ENCODE measurements at places on chromosomes 16 and 17.

DNA sequence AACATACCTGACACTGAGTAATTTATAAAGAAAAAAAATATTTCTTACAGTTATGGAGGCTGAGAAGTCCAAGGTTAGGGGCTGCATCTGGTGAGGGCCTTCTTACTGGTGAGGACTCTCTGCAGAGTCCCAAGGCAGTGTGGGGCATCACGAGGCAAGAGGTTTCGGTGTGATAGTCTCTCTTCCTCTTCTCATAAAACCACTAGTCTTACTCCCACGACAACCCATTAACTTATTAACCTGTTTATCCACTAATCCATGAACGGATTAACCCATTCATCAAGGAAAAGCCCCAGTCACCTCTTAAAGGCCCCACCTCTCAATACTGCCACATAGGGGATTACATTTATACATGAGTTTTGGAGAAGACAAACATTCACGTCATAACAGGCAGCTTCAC, 20.1 kb downstream of the CIITA start:
- DNase-seq, result no peak

DNA sequence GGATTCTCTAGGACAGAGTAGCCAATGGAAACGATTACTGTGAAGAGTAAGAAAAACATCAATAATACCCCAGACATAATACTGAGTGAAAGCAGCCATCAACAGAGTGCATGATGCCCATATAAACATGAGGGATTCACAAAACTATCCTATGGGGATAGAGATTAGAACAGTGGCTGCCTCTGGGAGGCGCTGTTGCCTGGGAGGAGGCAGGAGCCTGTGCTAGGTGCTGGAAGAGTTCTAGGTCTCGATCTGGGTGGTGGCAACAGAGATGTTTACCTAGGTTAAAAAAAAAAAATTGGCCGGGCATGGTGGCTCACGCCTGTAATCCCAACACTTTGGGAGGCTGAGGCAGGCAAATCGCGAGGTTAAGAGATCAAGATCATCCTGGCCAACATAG, 7.9 kb downstream of the FA2H start:
- no peak for DNase-seq

DNA sequence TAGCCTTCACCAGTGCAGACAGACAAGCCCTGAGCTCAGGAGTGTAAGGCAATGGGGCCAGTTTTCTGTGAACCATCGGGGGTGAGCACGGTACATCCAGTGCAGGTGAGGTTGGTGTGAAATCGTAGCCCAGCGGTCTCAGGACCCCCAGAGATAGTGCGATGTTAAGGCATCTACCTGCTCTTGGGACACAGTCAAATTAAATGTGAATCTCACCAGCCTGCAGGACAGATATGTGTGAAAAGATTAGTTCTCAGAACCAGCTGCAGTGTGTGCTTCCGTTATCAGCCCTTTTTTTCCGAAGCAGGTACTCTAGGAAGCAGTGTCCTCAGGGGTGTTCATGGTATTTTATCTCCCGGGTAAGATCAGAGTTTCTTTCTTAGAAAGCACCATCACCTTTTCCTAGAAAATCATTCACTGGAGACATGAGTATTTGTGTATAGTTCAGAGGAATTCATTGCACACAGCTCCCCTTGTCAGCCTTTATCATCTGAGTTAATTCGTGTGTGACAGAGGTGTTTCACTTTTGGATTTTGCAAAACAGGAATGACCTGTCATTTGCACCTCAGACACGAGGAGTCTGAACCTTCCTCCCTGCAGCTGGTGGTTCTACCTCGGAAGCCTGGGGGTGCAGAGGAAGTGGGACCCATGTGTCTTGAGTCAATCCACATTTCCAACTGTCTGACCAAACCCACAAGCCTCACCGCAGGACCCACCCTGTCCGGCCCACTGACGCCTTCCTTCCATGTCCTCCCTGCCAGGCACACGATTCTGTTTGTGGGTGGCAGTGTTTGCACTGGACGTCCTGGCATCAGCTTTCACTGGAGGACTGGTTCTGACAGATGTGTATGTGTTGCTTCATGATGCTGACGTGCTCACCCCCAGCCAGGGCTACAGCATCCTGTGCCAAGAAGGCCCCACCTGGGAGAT, 107.8 kb downstream of the CLEC16A start:
- DNase-seq, result no peak

GRCh38 chr17:3679531-3680126, 11.0 kb downstream of the EMC6 start:
- no peak for DNase-seq

- DNase-seq, result no peak
These were observed 24.3 kb upstream of the GPRC5B start for GRCh38 chr16:19908921-19909320.

GRCh38 chr17:9451934-9452333, 123.7 kb downstream of the STX8 start:
- DNase-seq, result no peak

DNA sequence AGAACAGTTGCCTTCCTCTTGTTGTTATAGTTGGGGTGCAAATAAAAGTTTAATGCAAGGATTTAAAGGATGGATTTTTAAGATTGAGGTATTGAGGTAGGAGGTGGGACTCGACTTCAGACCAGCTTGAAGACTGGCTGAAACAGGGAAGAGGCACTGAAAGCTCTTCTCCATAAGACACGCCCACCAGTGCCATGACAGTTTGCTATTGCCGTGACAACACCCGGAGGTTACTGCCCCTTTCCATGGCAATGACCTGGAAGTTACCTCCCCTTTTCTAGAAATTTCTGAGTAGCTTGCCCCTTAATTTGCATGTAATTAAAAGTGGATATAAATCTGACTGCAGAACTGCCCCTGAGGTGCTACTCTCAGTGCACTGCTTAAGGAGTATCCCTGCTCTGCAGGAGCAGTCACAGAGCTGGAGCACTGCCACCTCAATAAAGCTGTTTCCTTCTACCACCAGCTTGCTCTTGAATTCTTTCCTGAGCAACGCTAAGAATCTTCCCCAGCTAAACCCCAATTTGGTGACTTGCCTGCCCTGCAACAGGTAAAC, 122.6 kb downstream of the SHISA6 start:
- DNase-seq, result no peak

- DNase-seq, result peak; percentile 53
These were observed 70.8 kb downstream of the ABR start for GRCh38 chr17:1108765-1109605.

- DNase-seq, result peak; percentile 76
These were observed 194.0 kb upstream of the CIBAR2 start for GRCh38 chr16:85306071-85306792.

- no peak for DNase-seq
These were observed 45.4 kb upstream of the EMP2 start for GRCh38 chr16:10625595-10626357.

DNA sequence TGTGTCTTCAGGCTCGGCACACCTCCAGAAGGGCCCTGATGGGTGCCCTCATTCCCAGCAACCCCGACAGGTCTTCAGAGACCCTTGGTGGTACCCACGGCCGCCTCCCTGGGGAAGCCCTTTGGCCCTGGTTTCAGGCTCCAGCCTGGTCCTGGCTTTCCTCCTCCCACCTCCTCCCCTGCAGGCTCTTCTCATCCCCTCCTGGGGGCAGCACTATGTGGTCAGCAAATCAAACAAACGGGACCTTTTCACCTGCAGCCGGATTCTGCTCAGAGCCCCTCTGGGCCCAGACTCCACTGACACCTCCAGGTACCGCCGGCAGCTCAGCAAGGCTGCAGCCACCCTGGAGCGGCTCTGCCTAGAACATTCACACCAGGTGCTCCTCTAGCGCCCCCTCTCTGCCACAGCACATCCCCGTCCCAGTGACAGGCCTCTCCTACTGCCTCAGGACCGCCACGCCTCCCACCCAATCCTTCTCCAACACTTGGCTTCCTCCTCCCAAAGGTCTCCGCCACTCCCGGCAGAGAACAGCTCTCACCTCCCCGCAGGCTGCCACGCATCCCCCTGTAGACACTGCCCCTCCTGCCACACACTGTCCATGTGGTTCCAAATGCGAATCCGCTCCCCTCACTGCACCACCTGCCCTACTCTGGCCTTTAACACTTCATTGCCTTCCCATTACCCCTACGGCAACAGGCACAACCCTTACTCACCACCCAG, 12.0 kb downstream of the CORO7 start:
- no peak for DNase-seq
